Fibroblast of skin of left quadriceps (primary cell): ENCODE measurements at places on chromosomes 16 and 17.

DNA sequence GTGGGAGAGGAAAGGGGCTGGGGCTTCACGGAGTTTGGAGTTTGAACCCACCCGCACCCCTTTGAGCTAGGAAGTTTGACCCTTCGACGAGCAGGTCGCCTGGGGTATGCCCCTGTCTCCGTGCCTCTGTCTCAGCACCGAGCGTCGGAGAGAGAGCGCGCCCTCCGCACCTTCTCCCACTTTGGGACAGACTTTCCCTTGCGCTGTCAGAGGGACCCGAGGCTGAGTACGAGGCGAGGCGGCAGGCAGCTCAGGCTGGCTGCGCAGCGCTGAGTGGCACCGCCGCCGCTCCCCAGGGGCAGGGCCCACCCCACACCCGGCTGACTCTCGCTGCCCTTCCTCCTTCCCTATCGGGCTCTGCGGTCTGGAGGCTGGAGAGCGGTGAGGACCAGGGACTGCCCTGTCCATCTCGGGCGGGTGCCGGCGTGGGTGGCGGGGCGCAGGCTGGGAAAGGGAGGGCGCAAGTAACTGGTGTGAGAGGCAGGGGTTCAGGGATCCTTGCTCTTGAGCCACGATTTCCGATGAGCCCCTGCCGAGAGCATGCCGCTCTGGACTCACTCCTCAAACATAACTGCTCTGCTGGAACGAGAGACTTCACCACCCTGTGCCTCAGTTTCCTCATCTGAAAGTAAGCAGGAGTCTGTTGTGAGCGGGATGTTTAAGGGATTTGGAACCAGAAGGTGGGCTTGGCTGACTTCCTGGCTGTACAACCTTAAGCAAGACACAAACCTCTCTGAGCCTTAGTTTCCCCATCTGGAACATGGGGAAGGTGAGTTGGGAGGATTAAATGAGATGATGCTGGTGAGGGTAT lies 981 bp downstream of the BEAN1 start:
- no peak for DNase-seq

GRCh38 chr17:2347805-2348685 lies 10.7 kb downstream of the SGSM2 start:
- peak; percentile 68 for DNase-seq

DNA sequence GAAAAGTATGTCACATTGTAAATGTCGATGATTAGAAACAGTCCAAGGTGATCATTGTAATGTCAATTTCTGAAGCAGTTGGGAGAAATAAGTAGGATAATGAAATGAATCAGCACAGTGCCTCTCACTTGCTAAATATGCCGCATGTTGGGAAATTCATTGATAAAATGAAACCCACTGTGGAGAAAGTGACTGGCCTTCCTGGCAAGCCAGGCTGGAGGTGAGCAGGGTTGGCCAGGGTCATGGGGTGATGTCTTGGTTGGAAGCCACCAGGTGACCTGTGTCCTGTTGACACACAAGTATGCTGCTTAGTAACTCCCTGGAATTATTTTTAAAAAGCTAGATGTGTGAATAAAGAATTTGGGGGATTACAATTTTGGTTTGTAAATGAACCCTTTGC lies 14.9 kb upstream of the WNT9B start:
- no peak for DNase-seq

DNA sequence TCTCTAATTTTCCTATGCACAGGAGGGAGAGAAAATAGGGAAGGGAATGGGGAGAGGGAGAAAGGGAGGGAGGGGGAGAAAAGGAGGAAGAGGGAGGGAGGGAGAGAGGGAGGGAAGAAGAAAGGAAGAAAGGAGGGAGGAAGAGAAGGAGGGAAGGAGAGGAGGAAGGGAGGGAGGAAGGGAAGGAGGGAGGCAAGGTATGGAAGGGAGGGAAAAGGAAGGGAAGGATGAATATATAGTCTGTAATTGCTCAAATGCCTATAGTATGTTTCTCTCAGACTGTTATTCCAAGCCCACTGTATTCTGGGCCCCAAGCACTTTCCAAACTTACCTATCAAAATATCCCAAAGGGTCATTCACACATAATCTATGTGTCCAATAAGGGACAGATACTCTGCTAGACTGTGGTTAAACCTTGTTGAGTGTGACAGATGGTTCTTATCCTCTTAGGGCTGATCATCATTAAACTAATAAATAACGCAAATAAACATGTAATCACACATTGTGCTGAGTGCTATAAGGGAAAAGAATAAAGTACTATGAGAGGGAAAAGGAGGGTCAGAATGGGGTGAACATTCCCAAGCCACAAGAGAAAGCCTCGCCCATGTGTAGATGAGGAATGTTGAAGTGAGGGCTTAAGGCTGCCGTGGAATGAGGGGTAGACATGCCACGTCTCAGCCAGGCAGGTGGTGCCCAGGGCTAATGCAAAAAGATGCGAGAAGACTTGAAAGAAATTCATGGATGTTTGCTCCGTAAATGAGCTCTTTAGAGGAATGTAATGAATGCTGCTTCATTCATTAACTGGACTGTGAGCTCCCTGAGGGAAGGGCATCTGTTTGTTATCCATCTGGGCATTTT lies 30.6 kb downstream of the ASIC2 start:
- no peak for DNase-seq

- DNase-seq = no peak
Observed at GRCh38 chr17:43412166-43412565, 13.4 kb downstream of the ARL4D start.
